B cell (primary cell): ENCODE measurements at places on chromosomes 1 and 21. TPM values are rescaled to one million over a fixed set of nuclear protein-coding genes. Genes with fewer than 3 reads are reported as not detected.

C1orf74 gene
- 3.4 and 4.1 TPM in 2 replicates for total RNA-seq

C1orf87 gene
- total RNA-seq, result not detected in 2 replicates

RHD gene
- total RNA-seq, result not detected in 2 replicates

BSND gene
- not detected in 2 replicates for total RNA-seq

TFB2M gene
- total RNA-seq, result 11.6 and 14.7 TPM in 2 replicates

SRGAP2C gene
- total RNA-seq, result 38.8 and 40.7 TPM in 2 replicates

BMP8A gene
- total RNA-seq, result 0.25 and 0.85 TPM in 2 replicates

DEPDC1 gene
- total RNA-seq, result 0.07 TPM in 1 of 2 replicates, not detected in the other

HCRTR1 gene
- 0.22 TPM in 2 replicates for total RNA-seq

PTAFR gene
- total RNA-seq, result 4.7 and 5.9 TPM in 2 replicates

RNU1-3 gene
- 4,377 and 4,541 TPM in 2 replicates for total RNA-seq

SLC45A1 gene
- total RNA-seq, result 0.54 and 0.61 TPM in 2 replicates

DENND1B gene
- 24.8 and 25.4 TPM in 2 replicates for total RNA-seq

ADGRL4 gene
- not detected in 2 replicates for total RNA-seq

FBXO42 gene
- 25.4 and 33.1 TPM in 2 replicates for total RNA-seq

AMY1A gene
- total RNA-seq, result not detected in 2 replicates

MRPS15 gene
- total RNA-seq, result 34.4 and 34.8 TPM in 2 replicates

PLA2G2D gene
- 1.7 and 2.3 TPM in 2 replicates for total RNA-seq

IFI44L gene
- total RNA-seq, result 4.8 and 5.7 TPM in 2 replicates

KLHDC9 gene
- 1.6 and 4.2 TPM in 2 replicates for total RNA-seq
